ENCODE measurements at places on chromosomes 16 and 17.

GRCh38 chr17:50514936-50515702 is 6.9 kb downstream of the MYCBPAP start:
- DNase-seq = no peak

DNA sequence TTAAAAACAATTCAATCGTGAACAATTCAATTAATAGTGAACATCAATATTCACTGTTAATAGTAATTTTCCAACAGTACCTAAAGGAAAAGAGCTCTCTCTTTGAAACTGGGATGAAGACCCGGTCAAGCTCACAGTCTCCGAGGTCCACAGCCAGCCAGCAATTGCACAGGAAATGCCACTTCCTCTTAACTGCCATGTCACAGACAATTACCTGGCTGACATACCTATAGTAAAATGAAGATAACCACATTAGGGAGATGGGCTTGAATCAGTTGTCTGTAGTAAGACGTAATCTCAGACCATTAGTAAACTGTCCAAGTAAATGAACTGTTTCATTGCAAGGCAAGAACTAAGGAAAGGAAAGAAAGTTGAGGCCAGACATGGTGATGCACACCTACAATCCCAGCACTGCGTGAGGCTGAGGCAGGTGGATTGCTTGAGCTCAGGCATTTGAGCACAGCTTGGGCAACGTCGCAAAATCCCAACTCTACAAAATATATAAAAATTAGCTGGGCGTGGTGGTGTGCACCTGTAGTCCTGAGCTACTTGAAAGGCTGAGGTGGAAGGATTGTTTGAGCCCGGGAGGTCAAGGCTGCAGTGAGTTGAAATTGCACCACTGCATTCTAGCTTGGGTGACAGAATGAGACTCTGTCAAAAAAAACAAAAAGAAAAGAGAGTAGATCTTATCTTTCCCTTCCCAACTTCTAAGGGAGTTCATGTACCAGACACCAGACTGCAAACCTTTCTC is 36.9 kb downstream of the PKD1L3 start:
- DNase-seq = no peak

GRCh38 chr17:36495076-36495578 is 8.6 kb downstream of the ZNHIT3 start:
- no peak for DNase-seq

GRCh38 chr16:87058728-87059250 is 258.4 kb downstream of the C16orf95 start:
- no peak for DNase-seq

GRCh38 chr17:80663781-80664206 is 119.2 kb downstream of the RPTOR start:
- peak; percentile 58 for DNase-seq

- no peak for DNase-seq
Measured at GRCh38 chr17:48125829-48126531, 18.4 kb downstream of the SNX11 start.

- DNase-seq = no peak
Measured at GRCh38 chr17:63785556-63785955, 11.6 kb downstream of the DDX42 start.

DNA sequence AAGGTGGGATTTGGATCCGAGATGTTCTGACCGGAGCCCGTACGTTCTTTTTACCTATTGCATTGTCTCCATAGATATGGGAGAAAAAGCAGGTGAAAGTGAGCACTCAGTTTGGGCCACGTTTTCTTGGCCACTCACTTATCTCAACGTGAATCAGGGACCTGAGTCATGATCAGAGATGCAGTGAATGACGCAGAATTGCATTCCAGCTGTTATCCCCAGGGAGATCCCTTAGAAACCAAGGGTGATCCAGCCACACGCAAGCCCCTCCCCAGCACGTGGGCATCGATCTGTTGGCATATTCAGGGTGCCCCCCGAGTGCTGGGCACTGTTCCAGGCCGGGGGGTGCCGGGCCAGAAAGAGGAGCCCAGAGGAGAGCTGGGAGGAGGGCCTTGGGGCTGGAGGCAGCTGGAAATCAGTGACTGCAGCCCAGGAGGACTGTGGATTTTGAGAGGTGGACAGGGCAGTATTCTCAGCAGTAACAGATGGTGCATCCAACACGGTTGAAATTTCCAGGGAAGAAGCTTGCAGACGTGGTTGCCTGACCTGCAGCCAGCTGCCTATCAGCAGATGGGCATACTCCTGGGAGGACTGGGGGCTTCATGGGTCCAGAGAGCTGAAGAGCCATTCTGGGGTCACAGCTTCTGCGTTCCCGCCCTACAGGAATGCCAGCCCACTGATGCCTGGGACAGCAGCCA is 87.2 kb upstream of the CACNG5 start:
- DNase-seq = no peak

GRCh38 chr17:49926886-49927285 is 42.1 kb upstream of the DLX4 start:
- DNase-seq = no peak

DNA sequence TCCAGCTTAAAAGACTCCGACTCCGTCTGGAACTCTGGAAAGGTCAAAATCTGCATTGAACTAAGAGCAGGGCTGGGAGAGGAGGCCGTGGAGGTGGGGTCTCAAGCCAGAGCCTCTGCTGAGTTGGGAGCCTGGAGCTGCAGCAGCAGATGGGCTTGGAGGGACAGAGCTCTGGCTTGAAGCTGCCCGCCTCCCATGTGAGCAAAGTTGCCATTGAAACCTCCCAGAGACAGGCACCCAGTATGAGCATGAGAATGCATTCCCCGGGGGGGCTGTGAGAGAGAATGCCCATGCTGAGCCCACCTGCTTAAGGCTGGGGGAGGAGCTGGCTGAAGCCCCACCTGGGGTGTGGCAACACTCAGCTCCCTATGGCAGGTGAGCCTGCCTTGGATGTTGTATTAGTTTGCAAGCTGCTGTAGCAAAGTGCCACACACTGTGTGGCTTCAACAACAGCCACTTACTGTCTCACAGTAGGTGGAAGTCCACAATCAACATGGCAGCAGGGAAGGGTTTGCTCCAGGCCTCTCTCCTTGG is 9.6 kb downstream of the KIF19 start:
- DNase-seq = no peak

- no peak for DNase-seq
Measured at GRCh38 chr16:67730326-67730725, 11.2 kb upstream of the GFOD2 start.

GRCh38 chr17:1820528-1821252 is 9.0 kb downstream of the SMYD4 start:
- DNase-seq = no peak

DNA sequence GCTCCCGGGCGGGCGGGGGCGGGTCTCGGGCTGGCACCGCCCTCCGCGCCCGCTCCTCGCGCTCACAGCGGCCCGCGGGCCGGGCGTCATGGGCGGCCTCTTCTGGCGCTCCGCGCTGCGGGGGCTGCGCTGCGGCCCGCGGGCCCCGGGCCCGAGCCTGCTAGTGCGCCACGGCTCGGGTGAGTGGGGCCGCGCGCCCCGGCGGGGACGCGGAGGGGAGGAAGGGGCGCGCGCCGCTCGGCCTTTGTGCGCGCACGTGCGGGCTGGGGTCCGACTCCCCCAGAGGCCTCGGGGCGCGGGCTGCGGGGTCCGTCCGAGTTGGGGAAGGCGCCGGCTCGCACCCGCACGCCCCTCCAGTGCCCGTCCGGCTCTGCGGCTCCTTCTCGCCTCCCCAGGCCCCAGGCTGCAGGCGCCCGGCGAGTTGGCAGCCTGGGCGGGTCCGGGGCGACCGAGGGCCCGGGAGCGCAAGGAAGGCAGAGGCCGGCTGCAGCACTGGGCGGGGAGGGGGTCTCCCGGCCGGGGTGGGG is at the start of gene NME4:
Gene NME4, plus strand, starts transcription at position 65 of the 527 bp plus-strand sequence. Its CDS starts 24 bp downstream, at position 89.
- DNase-seq = no peak

DNA sequence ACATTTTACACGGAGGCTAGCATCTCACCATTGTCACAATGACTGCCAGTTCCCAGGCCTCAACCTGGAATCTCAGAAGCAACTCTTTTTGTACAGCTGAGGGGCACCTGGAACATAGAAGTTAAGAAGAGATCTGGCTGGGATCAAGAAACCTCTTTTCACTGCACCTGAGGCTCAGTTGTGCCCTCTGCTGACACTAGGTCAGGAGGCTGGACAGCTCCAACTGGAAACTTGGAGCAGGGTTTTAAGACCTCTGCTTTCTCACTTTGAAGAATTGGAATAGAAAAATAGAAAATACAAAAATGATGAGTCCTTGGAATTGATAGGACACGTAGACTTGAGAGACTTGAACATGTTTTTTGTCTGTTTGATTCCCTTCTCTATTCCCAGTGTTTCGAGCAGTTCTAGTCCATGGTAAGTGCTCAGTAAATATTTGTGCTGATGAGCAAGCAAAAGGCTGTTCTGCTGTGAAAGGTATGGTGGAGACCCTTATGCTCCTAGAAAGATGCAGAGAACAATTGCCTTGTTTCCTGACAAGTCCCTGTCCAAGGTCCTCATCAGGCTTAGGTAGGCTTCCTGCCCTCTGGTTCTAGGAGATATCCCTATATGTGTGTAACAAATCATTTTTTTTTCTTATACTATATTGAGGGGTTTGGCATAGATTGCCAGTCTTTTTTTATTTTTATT is 13.6 kb upstream of the PPM1D start:
- no peak for DNase-seq

GRCh38 chr17:51630101-51630671 is 369.8 kb downstream of the UTP18 start:
- peak; percentile 72 for DNase-seq

GRCh38 chr17:55433629-55434422 is 12.2 kb upstream of the MMD start:
- no peak for DNase-seq

DNA sequence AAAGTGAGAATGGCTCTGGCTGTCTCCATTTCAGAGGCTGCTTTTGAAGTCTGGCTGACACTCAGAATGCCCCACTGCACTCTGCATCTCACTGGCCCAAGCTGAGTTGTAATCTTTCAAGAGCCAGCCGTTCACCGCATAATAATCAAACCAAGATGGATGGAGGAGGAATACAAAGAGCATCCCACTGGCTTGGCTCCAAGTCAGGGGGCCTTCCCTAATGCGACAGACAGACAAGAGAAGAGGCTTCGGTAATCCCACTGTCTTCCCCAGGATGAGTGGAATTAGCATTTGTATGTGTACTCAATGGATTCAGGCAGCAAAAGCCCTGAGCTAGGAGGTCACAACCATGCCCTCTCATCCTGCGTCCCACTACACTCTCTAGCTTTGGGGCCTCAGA is 68.0 kb downstream of the CBLN1 start:
- DNase-seq = no peak

DNA sequence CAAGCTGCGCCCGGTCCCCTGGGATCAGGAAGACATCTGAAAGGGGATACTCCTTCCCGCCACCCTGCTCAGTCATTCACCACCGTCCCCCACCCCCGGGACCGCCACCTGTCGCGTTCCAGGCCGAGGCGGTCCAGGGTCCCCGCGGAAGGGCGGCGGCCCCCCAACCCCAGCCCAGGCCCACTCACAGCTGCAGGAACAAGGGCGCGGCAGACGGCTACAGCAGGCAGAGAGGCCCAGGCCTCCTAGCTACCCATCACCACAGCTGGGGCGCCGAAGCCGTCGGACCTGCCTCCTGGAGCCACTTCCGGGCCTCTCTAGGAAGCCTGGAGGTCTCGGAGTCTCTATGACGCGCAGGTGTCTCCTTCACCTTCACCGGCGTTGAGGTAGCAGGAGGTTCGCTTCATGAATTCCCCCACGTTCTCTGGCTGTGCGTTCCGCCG is at the start of gene SDR42E1:
Gene SDR42E1, minus strand, starts transcription at position 272 of the 443 bp plus-strand sequence. CDS start 10,612 bp downstream, outside the sequence.
- no peak for DNase-seq

GRCh38 chr17:81885869-81886548 is 5.4 kb downstream of the ALYREF start:
- DNase-seq = no peak

DNA sequence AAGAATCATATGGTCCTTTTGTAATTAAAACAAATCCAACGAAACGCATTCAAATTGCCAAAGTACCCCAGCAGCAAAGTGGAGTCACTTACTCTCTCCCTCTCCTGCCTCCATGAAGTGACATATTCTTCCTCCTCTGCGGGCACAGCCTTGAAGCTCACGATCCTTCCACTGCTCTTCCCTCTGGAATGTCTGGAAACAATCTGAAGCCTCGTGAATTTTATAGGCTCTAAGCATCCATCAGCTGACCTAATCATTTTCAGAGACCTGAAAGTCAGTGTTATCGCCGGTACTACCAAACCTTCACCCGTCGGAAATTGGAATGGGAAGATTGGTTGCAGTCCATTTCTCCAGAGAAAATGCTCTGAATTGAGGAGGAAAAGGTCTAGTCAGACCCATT is 134.5 kb upstream of the FOXF1 start:
- no peak for DNase-seq

DNA sequence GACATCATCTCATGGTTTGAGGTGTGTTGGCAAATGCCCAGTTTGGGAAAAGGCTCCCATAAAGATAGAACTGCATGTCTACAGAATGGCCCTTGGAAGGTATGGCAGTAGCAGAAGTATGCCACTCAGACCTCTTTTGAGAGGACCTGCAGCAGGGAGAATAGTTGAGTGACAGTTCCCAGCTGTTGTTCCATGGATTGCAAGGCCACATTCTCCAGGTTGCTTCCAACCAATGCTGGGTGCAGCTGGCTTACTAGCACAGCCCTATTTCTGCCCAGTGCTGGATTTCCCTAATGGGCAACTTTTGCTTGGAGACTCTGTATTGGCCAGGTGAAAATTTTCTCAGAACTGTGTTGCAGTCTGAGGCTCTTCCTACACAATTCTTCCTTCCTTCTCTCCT is 266.2 kb downstream of the UTP18 start:
- DNase-seq = no peak

DNA sequence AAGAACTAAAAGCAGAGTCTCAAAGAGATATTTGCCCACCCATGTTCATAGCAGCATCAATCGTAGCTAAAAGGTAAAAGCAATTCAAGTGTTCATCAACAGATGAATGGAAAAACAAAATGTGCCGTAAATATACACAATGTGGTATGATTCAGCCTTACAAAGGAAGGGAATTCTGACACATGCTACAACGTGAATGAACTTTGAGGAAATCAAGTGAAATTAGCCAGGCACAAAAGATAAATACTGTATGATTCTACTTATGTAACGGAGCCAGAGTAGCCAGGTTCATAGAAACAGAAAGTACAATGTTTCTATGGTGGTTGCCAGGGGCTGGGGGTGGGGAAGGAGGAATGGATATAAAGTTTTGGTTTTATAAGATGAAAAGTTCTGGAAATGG is 57.8 kb upstream of the IL34 start:
- no peak for DNase-seq

DNA sequence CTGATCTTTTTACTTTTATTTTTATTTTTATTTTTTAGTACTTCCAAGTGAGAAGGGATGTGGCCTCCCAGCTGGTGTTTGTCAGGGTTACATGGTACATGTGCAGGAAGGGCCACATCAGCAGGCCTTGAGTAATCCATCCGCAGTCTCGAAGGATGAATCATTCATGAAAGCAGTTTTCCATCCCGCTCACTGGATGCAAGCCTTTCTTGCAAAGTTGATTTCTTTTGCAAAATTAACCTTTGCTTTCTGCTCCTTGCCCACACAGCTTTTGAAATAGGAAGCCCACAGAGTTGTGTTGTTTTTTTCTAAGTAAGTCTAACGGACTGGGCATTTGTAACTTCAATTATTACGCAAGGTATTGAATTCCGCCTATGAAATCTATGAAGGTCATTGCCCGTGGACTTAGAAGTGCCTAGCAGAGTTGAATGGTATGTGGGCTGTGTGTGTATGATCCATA is 157.4 kb downstream of the PRKCA start:
- peak; percentile 46 for DNase-seq

DNA sequence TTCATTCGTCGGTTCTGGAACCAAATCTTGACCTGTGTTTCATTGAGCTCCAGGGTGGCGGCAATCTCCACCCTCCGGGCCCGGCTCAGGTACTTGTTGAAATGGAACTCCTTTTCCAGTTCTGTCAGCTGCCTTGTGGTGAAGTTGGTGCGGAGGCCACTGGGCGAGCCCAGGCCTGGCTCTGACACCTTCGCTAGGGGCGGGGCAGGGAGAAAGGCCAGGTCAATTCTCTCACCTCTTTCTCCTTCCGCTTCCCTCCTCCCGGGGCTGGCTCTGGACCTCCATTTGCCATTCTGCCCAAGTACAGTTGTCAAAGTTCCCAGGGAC is 1.2 kb downstream of the HOXB1 start:
- DNase-seq = no peak
